A549 treated with GW870086 at 1 μM for 4 hours (cell line): ENCODE measurements at places on chromosomes 7 and 10. TPM values are rescaled to one million over a fixed set of nuclear protein-coding genes. Genes with fewer than 3 reads are reported as not detected.

The C10orf143 gene
- 0.24 to 1.1 TPM (median 0.47 TPM) in 5 replicates for total RNA-seq

The LDB3 gene
- total RNA-seq = 0.03 to 0.07 TPM (median 0.04 TPM) in 4 of 5 replicates, not detected in the other

The CLDN12 gene
- total RNA-seq = 16.1 to 31.9 TPM (median 26.9 TPM) in 5 replicates

The ZNF117 gene
- total RNA-seq = 0.10 to 0.41 TPM (median 0.22 TPM) in 5 replicates

The AQP1 gene
- 0.30 to 0.53 TPM (median 0.44 TPM) in 5 replicates for total RNA-seq

The PON1 gene
- total RNA-seq = 0.64 to 1.1 TPM (median 0.80 TPM) in 5 replicates

The ELMO1 gene
- total RNA-seq = 1.9 to 3.4 TPM (median 2.1 TPM) in 5 replicates

The JMJD1C gene
- 14.7 to 23.4 TPM (median 22.0 TPM) in 5 replicates for total RNA-seq

The PRTFDC1 gene
- 16.5 to 18.4 TPM (median 17.0 TPM) in 5 replicates for total RNA-seq

The PON3 gene
- 30.6 to 38.5 TPM (median 36.6 TPM) in 5 replicates for total RNA-seq

The TMEM139 gene
- 0.69 to 1.9 TPM (median 1.2 TPM) in 5 replicates for total RNA-seq

The CLCN1 gene
- total RNA-seq = 0.03 to 0.08 TPM (median 0.03 TPM) in 3 of 5 replicates, not detected in the others

The FEZF1 gene
- not detected in 5 replicates for total RNA-seq

The PLA2G12B gene
- total RNA-seq = not detected in 5 replicates
